ENCODE measurements at places on chromosomes 12 and 14.

DNA sequence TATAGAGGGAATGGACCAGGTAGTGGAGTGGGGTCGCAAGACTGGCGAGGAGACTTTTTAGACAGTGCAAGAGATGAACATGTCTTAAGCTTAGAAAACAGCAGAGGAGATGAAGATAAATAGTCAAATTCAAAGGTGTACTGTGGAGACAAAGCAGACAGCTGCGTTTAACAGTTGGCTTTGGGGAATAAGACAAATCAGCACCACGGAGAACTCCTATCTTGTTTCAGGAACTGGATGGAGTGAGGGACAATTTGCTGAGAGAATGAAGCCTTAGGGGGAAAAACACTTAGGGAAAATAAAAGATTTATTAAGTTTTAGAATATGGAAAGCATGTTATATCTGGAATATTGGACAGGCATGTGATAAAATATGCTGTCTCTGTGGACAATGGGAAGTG, 458.8 kb downstream of the GLT1D1 start:
- DNase-seq = no peak

DNA sequence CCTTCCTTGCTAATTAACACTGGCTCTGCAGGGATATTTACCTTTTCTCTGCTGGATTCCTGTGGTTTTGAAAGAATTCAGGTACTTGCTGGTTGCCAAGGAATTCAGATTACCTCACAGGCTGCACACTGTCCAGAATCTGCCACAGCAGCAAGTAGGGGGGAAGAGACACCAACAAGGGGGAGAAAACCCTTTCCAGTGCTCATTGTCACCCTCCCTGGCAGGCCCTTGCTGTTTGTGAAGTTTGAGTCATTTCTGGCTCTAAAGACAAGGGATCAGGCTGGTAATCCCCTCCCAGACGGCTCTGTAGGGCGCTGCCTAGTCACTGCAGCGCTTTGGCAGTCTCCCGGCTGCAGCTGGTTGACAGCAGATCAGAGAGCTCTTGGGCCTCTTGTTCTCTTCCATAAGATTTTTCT, 50.8 kb downstream of the TTLL5 start:
- DNase-seq = no peak

GRCh38 chr12:118190266-118190665, 54.3 kb downstream of the PEBP1 start:
- no peak for DNase-seq

GRCh38 chr12:90801776-90802175, 153.2 kb downstream of the CCER1 start:
- DNase-seq = no peak

DNA sequence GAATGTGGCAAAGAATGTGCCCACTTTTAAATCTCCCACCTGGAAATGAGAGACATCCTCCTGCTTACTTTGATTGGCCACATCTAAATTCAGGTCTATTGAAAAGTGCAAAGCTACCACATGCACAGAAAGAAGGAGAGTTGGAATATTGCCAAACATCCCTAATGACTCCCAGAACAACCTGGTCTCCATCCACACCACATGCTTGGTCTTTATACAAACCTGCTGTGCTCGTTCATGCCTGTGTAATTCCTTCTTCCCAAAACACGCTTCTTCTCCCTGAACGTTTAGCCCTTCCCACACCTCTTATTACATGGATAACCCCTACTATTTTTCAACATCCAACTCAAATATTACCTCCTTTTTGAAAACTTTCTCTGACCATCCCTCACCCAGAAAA, 66.2 kb upstream of the BCL2L14 start:
- DNase-seq = no peak

DNA sequence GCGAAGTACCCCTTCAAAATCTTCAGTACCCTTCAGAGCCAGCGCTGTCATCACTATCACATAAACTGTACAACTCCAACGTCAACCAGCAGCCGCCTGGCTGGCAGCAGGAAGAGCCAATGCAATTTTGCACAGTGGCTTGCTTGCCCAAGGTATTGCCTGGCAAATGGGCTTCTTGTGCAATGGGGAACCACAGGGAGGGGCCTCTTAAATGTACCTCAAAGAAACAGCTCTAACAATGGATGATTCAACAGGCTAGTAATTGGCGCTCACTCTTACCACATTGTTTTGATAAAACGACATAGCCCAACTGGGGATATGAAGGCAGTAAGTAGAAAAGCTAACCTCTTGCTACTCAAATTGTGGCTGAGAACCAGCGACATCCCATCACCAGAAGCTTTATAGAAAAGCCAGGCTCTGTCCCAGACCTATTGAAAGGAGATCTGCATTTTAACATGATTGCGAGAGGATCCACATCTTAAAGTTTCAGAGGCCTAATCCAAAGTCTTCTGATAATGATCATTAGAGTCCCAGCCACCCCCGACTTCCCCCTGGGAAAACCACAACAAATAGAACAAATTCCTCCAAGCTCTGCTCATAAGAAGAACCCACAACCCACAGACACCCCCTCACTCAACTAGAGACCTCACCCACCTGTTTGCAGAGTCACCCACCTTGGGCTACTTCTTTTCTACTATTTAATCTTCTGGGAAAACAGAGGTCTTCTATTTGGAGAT, 125.3 kb upstream of the HIF1A start:
- DNase-seq = no peak

DNA sequence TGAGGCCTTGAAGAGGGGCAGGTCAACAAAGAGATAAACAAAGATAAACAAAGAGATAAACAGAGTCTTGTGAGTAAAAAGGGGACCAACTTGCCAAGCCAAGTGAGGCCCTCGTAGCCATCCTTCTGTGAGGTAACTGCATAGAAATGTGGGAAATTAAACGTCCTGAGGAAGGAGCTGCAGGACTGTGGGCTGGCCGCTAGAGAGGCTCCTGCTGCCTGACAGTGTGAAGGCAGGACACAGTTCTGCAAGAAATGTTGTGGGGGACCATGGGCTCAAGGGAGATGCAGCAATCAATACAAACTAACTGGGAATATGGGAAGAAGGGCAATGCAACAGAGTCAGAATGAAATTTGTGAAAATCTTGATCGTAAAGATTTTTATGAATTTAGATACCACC, 91.9 kb downstream of the SLC8A3 start:
- no peak for DNase-seq

DNA sequence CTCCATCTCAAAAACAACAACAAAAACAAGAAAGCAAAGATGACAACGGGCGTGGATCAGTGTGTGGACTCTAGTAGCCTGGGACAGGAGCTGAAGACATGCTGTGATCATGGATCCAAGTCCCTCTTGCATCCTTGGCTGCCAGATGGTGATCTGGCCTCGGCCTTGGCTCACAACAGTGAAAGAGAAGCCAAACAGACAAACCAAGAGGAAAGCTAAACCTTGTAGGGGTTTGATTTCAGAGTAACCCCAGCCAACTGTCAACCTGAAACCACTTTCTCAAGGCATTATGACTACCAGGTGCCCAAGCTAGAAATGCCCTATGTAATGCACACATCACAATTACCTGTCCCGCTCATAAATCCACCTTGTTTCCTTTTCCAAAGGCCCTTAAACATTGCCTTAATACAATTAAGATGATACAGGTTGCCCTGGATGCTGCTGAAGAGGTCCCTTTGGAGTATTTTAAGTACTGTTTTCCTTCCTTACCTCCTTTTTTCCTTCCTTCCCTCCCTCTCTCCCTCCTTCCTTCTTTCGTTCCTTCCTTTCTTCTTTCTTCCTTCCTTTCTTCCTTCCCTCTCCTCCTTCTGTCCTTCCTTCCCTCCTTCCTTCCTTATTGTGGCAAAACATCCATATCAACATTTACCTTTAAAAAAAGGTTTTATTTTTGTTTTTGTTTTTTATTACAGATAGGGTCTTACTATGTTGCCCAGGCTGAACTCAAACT, 41.4 kb upstream of the NINJ2 start:
- DNase-seq = no peak

GRCh38 chr12:124338448-124338847, 43.6 kb downstream of the RFLNA start:
- no peak for DNase-seq

DNA sequence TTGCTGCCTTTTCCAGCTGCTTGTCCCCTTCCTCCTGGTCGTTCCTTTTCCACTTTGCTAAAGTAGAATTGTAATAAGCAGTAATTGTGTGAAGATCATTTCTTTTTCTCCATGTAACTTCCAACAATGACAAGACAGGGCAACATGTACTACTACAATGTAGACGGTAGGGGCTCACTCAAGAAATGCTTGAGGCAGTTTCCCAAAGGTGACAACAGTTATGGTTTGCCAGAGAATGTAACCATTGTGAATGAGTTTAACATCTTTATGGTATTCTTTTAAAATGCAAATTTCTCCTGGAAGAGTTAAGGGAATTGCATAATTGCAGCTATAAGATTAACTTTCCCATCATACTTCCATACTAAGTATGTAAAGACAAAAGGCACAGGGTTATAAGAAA, 23.8 kb upstream of the PHLDA1 start:
- no peak for DNase-seq

DNA sequence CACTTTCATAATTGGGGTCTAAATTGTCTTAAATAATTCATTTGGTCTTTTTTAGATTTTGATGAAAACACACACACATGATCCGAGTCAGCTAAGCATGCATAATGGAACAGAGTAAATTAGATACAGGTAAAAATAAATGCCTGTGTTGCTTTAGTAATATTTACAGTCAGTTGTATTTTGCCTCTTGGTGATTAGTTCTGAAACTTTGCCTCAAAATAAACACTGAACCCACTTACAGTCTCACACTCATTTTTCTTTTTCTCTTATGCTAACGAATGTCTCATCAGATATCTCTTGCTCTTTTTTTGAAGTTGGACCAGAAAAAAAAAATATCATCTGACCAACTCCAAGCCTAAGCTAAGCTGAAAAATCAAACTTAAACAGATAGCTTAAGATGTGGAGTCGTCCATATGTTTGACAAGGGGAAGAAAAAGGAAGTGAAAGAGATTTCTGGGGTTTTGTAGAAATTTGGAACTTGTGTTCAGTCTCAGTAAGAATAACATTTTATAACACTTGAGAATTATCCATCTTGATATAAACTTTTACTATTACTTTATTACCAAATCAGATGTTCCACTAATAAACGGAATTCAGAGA, 592.5 kb downstream of the RPL10L start:
- DNase-seq = no peak

DNA sequence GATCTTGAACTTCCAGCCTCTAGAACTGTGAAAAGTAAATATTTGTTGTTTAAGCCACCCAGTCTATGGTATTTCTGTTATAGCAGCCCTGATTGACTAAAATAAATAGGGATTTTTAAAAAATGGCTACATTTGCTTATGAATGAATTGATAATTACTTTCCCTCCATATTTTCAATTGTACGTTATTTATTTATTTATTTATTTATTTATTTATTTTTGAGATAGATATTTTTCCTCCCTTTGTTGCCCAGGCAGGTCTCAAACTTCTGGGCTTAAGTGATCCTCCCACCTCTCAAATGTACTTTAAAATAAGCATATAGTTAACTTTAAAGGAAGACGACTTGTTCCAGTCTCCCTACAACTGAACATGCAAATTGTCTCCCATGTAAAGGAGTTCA, 76.0 kb upstream of the HMGA2 start:
- DNase-seq = no peak
